ENCODE measurements at places on chromosomes 1 and 21.

DNA sequence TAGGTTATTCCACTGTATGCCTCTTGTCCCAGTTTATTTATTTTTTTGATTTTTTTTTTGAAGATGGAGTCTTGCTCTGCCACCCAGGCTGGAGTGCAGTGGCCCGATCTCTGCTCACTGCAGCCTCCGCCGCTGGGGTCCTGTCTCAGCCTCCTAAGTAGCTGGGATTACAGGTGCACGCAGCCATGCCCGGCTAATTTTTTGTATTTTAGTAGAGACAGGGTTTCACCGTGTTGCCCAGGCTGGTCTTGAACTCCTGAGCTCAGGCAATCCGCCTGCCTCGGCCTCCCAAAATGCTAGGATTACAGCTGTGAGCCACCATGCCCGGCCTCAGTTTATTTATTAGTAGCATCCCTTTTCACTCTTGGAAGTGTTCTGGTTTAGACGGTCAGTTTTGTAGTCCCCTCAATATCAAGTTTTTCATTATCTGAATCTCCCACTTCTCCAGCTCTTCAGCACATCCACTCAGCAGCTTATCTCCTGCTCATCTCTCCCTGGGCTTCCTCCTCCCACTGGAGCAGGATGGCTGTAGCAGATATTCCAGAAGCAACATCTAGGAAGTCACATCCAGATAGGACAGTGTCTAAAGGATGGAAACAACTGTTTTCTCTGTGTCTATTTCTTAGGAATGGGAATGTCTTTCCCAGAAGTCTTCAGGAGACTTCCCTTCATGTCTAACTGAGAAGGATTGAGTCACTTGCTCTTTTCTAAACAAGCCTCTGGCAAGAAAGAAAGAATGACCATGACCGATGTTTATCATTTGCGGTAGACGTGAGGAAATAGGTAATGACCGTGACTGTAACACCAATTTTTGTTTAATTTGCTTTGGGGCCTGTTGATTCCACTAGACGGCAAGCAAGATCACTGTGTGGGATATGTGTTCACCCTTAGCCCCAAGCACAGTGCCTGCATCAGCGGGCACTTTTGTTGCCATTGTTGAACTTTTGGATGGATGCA lies 14.4 kb downstream of the CCDC190 start:
- DNase-seq = no peak

- no peak for DNase-seq
Measured at GRCh38 chr1:21706151-21706835, 37.1 kb upstream of the RAP1GAP start.

DNA sequence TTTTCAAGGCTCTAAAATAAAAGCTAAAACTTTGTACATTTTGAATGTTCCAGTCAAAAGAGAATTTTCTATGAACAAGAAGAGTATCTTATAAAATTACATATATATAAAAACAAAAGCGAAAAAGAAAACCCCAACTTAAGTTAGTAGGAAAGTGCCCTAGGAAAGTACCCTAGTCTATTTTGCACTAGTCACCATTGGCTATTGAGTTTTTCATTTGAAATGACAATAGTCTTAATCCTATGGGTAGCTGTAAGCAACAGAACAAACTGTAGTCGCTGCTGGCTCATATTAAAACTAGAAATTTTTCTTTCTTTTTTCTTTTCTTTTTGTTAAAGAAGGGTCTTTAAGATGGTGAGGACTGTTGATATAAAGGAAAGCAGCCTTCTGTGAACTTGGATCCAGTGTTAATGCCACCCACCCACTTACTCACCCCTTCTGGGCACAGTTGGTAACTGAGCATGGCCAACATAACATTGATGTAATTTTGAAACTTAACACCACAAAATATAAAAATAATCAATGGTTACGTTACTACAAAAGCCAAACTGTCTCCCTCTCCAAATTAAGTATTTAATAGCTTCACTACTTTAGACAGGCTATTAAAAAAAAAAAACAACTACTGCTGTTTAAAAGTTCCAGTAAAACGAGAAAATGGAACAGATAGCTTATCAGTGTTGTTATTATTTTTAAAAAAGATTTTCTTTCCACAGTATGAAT lies 177.0 kb downstream of the EIF4G3 start:
- no peak for DNase-seq

DNA sequence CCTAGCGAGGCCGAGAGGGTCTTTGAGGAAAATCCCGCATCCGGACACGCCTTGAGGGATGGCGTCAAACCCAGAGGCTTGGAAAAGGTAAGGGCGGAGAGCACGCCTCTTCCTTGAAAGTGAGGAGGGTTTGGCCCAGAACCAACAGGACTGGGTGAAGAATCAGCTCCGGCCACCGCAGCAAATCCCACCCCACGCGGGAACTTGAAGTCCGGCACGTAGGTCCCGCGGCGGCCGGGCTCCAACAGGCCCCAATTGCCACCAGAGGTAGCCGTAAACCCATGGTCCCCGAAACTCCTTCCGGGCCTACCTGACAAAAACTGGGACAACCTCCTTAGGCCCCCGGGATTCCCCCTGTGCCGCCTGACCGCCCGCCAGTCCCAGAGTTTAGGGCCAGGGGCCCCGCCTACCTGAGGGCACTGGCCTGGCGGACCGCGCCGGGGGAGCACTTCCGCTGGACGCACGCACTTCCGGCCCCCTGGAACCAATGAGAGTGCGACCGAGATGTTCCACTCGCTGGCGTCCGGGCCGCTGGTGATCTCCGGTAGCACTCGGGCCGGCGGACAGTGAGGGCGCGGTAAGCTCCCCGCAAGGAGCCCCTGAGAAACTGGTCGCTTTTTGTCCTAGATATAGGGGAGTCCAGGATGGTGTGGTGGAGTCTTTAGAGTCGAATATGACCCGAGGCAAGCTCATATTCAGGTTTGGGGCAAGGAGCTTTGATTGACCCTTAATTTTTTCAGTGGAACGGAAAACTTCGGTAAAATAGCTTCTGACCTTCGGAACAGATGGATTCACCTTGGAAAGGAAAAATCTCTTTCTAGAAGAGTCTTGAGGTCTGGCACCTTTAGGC lies at the start of the genes LZIC and NMNAT1:
Gene LZIC, minus strand, starts transcription at position 453 of the 850 bp plus-strand sequence. CDS start 6,772 bp downstream, outside the sequence.
Gene NMNAT1, plus strand, starts transcription at position 537 of the 850 bp plus-strand sequence. CDS start 28,599 bp downstream, outside the sequence.
- peak; percentile 86 for DNase-seq

DNA sequence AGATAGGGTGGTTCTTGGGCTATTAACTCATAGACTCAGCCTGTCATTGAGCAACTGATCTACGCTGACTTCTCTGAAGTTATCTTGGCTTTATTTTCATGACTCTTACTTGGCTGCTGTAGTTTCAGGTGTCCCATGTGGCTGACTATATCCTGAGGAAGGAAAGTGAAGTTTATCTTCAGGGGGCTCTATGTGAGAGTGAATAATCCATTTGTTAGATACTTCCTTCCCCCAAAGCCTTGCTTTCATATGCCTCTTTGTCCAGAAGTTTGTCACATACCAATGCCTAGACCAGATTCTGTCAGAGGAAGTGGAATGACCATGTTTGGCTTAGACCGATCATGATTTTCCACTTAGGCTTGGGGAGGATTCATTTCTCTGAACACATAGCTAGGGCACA lies 27.9 kb upstream of the C1orf87 start:
- no peak for DNase-seq

DNA sequence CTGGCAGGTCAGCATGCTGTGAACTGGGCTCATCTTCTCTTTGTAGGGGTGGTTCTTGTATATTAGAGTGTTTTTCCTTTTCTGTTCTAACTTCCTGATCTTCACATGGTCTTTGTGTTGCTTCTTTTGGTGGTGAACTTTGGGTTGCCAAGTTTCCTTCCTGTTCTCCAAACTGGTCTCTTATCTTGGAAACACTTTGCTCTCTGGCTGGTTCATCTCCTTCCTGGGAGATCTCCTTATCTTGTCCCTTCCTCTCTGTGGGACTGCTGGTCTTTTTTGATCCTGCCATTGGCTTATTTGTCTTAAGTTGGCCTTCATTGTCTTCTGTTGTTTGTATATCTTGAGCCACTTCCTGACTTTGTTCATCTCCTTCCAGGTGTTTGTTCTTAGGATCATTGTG lies 2.1 kb downstream of the TCHHL1 start:
- no peak for DNase-seq

DNA sequence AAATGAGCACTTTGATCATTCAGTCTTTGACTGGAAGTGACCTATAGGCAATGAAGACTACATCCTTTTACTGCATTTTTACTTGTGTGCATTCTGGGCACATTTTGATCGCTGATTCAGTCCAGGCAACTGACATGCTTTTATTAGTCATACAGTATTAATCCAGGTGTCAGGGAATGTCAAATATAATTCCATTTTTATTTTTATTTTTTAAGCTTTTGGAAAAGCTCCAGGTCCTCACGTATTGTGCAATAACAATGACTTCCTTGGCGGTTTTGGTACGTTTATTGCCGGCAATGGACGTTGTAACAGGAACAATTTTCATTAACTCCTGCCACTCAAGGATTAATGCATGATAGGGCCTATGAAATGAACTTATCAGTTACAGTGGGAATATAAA lies 302.6 kb upstream of the PTBP2 start:
- no peak for DNase-seq

GRCh38 chr1:33713058-33713877 lies 150.6 kb upstream of the HMGB4 start:
- DNase-seq = no peak

DNA sequence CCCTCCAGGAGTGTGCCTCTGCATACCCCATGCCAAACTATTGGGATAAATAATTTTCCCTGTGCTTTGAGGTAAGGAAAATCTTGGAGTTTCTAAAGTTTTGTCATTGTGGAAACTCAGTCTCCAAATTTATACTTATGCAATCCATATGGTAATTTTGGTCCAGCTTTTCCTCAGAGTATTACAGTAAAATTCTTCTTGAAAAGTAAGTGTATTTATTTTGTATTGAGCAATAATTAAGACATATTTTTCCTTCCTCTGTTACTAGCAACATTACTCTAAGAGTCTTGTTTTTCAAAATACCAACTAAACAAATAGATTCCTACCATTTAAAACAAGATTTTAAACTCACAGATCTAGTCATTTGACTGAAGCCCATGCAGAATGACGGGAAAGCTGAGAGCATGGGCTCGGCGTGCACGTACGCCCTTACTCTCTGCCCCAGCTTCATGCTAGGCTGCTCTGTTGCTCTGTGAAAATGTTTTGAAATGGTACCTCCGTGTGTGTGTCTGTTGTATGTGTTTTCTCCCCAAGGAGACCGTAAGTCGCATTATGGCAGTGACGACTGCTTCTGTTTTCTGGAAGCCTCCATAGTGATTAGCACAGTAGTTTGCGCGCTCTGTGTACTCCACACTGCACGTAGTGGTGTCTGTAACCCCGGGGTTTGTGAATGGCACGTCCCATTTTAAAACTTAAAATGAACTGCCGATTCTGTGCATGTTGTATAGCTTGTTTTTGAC lies 165.3 kb downstream of the SDCCAG8 start:
- no peak for DNase-seq

DNA sequence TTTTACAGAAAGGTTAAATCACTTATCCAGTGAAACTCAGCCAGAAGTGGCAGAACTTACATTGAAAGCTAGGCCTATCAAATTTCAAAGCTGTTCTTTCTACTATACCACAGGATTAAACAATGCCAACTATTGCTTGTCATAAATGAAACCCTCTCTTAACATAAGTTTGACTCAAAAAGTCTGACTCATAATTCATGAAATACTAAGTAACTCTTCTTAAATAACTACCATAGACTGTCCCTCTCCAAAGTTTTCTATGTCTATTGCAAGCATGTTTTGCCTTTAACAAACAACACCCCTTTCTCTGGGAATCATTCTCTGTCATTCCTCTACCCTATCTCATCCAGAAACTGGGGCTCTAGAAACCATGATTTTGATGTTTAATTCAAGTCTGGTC lies 109.5 kb upstream of the UBE2U start:
- no peak for DNase-seq

DNA sequence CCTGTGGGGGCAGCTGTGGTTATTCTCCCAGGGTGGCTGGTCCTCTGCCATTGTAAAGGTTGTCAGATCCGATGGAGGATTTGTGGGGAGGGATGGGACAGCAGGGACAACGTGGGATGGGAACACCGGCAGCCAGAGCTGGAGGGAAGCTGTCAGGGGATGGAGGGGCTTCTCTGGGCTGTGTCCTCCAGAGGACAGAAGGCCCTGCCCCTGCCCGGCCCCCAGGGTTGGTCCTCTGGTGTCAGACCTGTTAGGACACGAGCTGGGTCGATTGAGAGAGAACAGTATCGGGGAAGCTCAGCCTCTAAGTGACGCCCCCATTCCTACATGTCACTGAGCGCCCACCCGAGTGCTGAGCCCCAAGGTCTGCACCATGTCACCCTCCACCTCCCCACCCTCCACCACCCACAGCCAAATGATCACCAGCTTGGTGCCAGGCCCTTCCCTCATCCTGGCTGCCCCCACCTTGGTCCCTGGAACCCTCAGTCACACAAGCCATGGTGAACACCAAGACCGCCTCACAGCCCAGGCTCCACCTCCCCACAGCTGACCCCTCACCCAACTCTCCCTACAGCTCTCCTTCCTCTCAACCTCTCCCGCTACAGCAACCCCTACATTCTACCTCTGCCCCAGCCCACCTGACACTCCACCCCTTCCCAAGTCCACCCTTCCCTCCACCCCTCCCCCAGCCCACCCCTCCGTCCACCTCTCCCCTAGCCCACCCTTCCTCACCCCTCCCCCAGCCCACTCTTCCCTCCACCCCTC lies 244.4 kb downstream of the MATN1 start:
- DNase-seq = no peak

GRCh38 chr1:233439721-233440120 lies 112.2 kb downstream of the MAP3K21 start:
- DNase-seq = no peak
